ENCODE measurements at places on chromosomes 12 and 14.

DNA sequence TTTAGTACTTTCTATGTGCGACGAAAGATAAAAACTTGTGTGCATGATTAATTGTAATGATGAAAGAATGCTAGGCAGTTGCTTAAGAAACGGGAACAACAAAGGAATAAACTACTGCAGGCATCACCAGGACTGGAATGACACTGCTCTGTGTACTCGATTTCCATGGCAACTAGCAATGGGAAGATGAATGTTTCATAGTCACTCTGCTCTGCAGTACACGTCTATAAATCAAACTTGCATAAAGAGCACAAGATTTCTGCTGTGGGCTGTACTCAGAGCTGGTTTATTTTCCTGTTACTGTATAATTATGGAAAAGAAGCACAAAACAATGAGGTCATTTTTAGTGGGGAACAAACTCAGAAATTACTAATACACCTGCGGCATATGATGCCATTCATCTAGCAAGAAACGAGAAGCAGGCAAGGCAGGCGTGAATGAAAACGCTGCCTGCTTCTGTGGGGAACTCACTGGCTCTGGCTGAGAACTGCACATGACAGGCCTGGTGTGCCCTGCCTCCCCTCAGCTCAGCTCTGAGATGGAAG is 41.8 kb downstream of the EFCAB11 start:
- DNase-seq: no peak

- no peak for DNase-seq
Measured at GRCh38 chr14:20757965-20758364, 10.2 kb upstream of the EDDM3B start.

DNA sequence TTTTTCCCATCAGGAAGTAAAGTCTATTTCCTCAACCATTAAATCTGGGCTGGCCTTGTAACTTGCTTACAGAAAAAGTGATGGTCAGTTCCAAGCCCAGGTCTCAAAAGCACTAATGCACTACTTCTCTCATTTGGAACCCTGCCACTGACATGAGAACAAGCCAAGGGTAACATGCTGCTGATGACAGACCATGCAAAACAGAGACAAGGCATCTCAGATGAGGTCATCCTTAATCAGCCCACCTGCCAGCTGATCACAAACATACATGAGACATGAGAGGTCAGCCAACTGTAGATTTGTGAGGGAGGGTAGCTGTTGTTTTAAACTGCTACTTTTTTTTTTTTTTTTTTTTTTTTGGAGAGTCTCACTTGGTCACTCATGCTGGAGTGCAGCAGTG is 16.2 kb downstream of the TWF1 start:
- DNase-seq: no peak

DNA sequence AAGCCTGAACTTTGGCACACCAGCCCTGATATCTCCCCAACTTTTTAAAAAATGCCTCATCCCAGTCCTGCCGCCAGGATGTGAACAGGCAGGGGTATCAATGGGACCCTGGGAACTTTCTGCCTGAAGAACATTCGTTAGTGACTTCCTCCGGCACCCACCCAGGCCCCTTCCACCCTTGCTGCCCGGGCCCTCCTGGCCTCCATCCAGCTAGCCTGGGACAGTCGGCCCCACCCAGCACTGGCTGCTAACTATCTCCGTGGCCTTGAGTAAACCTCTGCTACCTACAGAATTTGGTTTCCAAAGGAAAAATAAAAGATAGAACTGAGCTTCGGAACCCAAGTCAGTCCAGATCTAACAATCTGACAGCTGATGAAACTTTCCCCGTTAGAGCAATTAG is 14.3 kb downstream of the SCARB1 start:
- no peak for DNase-seq

DNA sequence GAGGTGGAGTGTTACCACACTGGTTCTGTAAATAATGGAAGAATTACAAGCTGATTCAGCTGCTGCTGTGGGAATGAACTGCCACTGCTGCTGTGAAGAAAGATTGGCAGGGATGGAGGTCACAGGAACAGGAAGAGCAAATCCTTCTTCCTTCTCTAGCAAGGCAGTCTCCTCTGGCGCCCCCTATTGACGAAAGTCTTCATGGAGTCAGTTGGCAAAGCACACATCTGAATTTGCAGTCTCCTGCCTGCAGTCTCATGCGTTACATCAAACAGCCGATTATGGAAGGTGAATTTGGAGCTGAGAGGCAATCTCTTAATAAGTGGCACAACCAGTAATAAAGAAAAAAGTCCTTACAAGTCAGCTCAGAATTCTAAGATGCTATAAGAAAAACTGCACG is 106.0 kb upstream of the TMTC1 start:
- no peak for DNase-seq

- DNase-seq: no peak
Measured at GRCh38 chr12:117545216-117545615, 183.8 kb upstream of the NOS1 start.

DNA sequence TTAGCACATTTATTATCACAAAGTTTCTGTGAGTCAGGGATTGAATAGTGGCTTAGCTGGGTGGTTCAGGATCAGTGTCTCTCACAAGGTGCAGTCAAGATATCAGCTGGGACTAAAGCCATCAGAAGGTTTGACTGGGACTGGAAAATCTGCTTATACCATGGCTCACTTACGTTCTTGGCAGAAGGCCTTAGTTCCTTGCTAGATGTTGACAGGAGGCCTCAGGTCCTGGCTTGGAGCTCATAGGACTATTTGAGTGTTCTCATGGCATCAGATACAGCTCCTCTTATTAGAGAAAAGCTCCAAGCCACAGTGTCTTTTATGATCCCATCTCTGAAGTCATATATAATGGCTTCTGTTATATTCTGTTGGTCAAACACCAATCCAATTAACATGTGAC is 127.3 kb downstream of the SLC6A15 start:
- no peak for DNase-seq

DNA sequence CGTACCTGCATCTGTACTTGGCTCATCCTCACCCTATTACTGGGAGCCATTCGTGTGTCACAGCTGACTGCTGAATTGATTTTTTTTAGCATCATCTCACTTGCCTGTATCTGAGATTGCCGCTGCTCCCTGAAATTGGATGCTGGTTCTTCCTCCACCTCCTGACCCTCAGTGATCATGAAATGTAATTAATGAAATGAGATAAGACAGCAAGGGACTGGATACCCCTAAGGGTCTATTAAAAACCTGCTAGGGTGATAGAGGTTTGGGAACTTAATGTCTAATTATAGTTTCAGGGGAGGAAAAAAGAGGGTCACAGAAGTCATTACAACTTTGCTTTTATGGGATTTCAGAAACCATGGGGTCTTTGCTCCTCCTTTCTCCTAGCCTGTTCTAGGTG is 410.6 kb downstream of the DPF3 start:
- DNase-seq: no peak

GRCh38 chr12:51974646-51975045 is 23.1 kb downstream of the ACVR1B start:
- DNase-seq: no peak

DNA sequence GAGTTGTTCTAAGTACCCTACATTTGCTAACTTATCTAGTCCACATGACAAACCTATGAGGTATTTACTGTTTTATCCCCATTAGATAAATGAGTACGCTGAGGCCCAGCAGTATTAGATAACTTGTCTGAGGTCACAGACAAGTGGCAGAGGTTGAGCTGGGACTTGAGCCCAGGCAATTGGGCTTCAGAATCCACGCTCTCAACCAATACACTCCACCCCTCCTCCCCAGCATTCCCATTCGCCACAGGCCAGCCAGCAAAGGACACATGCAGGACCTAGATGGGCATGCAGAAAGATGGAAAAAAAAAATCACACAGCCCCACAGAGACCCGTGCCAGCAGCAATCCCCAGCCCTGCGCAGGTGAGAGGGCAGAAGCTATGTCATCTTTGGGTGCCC is 12.4 kb downstream of the HDAC7 start:
- no peak for DNase-seq
